Epithelial cell of proximal tubule (primary cell): ENCODE measurements at places on chromosomes 4 and X. TPM values are rescaled to one million over a fixed set of nuclear protein-coding genes. Genes with fewer than 3 reads are reported as not detected.

Gene GPC4
- total RNA-seq = 8.0 and 14.2 TPM in 2 replicates

Gene FABP2
- total RNA-seq = not detected in 2 replicates

Gene RAB28
- total RNA-seq = 16.0 and 16.7 TPM in 2 replicates

Gene VEGFD
- total RNA-seq = not detected in 2 replicates

Gene ARSJ
- 28.5 and 31.9 TPM in 2 replicates for total RNA-seq

- no peak for DNase-seq
Observed at GRCh38 chr4:189032606-189033338, 893.5 kb downstream of the TRIML1 start.

DNA sequence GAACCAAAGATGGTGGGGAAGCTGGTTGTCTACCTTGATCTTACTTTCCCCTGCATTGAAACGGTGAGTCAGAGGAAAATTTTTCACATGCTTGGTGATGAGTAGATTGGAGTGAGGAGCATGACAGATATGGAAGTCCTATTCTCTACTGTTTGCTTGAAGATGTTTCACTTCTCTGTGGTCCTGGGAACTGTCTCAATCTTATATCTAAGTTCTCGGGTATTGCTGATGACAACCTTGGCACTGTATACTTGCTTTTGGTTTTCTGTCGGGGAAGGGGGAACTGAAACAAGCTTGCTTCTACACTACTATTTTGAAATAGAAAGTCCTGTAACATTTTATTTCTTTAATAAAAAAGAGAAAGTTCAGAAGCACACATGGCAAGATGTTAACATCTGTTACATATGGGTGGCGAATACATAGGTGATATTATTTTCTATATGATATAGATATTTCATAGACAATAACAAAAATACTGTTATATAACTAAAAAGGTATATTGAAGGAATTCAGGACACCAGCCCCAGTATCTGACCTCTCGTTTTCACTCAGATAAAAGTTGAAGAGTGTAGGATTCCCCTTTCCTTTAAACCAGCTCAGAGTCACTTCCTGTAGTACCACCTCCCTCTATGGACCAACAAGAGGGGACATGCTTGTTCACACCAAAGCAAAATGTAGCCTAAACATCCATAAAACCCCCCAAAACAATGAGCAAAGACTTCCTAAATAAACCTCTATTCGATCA, 88.8 kb downstream of the FMR1NB start:
- no peak for DNase-seq

- no peak for DNase-seq
Observed at GRCh38 chr4:100540131-100540530, 22.3 kb upstream of the EMCN start.

- peak; percentile 93 for DNase-seq
Observed at GRCh38 chr4:74632634-74633033, 161.7 kb downstream of the BTC start.

- no peak for DNase-seq
Observed at GRCh38 chrX:9163214-9163709, 129.3 kb upstream of the FAM9B start.

- no peak for DNase-seq
Observed at GRCh38 chr4:25560605-25561004, 95.0 kb upstream of the SLC34A2 start.

DNA sequence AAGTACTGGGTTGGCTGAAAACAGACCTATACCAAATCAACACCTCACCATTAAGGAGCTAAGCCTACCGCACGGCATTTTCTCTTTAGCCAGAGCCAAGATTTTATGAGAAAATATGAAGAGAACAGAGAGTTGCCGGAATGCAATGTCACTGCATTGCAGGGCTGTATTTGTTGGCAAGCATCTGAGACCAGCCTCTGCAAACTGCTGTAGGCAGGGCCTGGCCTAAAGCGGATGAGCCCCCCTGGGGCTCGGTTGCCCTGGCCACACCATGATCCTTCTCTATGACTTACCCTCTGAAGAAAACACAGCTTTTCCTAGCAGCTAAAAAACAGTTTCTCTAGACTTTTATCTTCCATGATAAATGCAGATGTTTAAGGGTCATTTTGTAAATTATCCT, 120.5 kb upstream of the SORBS2 start:
- DNase-seq = no peak

- no peak for DNase-seq
Observed at GRCh38 chrX:72045141-72045540, 86.6 kb downstream of the RTL5 start.

- DNase-seq = no peak
Observed at GRCh38 chr4:184950117-184950830, 68.0 kb upstream of the HELT start.

DNA sequence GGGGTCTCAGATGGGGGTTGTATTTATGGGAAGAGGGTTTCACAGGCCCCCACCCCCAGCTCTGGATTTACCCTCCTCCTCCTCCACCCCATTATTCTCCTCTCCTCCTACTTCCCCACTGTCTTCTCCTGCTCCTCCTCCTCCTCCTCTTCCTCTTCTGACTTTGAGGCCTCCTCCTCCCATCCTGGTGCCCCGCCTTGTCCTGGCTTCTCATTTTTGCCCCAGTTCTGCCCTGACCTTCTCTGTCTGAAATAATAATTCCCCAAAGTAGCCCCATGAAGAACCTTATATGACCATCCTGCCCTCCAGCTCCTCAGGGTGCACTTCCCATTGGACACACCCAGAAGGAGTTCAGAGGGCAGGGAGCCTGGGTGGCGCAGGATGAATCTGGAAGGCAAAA, 351.4 kb upstream of the GATB start:
- no peak for DNase-seq

- peak; percentile 81 for DNase-seq
Observed at GRCh38 chrX:20461576-20461975, 194.9 kb upstream of the RPS6KA3 start.

- peak; percentile 72 for DNase-seq
Observed at GRCh38 chr4:121597346-121597934, 99.3 kb downstream of the ANXA5 start.

DNA sequence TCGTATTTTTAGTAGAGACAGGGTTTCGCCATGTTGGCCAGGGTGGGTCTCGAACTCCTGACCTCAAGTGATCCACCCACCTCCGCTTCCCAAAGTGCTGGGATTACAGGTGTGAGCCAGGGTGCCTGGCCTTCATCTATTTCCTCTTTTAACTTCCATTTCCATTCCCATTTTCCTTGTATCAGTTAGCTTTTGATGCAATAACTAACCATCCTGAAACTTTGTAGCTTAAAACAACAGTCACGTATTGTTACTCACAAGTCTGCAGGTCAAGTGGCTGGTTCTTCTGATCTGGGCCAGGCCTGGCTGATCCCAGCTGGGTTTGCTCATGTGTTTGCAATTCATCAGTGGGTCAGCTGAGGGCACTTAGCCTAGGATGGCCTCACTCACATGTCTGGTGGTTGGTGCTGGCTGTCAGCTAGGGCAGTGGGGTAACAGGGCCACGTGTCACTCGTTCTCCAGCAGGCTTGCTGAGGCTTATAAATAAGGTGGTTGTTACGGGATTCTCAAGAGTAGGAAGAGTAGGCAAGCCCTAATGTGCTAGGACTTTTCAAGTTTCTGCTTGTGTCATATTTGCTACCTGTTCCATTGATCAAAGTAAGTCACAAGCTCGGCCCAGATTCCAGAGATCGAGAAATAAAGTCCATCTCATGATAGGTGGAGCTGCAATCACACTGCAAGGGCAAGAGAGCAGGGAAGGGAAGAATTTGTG, 88.2 kb downstream of the SOWAHB start:
- peak; percentile 97 for DNase-seq

DNA sequence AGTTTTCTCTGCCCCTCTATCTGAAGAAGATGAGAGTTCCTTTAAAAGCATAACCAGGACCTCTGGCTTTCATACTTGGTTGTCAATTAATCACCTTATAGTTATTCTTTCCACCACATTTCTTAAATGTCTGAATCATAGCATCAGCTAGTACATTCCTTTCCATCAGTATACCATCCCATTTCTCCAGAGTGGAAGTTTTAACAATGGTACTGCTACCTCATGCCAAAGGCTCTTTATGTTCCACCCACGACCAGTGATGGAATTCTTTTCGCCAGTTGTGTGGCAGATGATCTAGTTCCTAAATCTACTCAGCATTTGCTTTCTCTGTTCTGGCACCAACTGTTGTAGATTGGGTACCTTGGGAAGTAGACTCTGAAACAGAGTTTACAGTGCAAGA, 379.8 kb downstream of the ZNF674 start:
- peak; percentile 68 for DNase-seq

- DNase-seq = no peak
Observed at GRCh38 chr4:27790911-27791310, 930.3 kb downstream of the STIM2 start.

- no peak for DNase-seq
Observed at GRCh38 chr4:53366301-53366716, 448 bp upstream of the SCFD2 start.
